Activated B cell treated with CpG ODN at 0.5 μM for 24 hours (primary cell): ENCODE measurements at places on chromosomes 3 and 15. TPM values are rescaled to one million over a fixed set of nuclear protein-coding genes. Genes with fewer than 3 reads are reported as not detected.

DNA sequence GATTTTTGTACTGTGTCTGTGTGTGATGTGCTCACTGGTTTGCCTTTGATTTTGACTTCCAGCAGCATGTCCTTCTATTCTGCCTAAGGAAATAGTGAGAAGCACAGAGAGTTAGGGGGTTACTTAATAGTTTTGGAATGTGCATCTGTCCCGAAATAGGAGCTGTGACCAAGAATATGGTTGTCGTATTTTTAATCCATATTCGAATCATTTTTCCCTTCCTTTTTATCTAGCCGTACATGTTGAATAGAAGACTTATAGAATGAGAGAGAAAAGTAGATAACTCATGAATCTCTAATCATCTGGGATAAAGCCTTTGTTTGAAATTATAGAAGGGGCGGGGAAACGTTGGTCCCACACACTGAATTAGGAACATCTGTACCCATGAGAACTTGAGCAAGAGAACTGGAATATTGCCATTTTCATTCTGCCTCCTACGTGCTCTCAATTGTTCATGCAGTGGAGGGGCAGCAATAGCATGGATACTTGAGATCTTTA lies 23.6 kb downstream of the CRTC3 start:
- H3K27me3 ChIP-seq, result no peaks in the 10 kb centered on the region
- no peak for DNase-seq
- H3K4me1 ChIP-seq, result peaks cover 71% of the 10 kb centered on the region
- H3K4me3 ChIP-seq, result no peak overlapping the region

DNA sequence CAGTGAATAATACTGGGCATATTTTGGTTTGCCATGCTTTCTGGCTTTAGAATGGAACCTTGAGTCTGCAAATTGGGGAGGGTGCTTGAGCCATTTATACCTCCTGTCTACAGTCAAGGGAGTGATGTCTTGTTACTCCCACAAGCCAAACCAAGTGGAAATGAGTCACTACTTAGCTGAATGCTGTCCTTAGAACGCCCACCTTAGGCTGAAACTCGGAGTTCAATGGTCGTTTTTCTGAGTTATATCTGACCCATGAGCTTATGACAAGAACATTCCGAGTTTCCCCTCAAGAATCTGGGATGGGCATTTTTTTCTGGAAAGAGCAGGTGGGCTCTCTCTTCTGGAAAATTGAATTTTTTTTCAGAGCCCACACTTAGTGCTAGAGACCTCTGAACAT lies 17.4 kb upstream of the CLDN18 start:
- H3K4me1 ChIP-seq, result no peaks in the 10 kb centered on the region
- H3K27ac ChIP-seq, result no peak overlapping the region
- no peak overlapping the region for H3K4me3 ChIP-seq
- H3K36me3 ChIP-seq, result no peaks in the 10 kb centered on the region

INAFM2 gene
- total RNA-seq, result 9.5 TPM in 2 replicates

- H3K4me3 ChIP-seq, result no peak overlapping the region
- H3K36me3 ChIP-seq, result no peaks in the 10 kb centered on the region
Observed at GRCh38 chr15:65369651-65370050, 8.2 kb downstream of the IGDCC3 start.

- H3K36me3 ChIP-seq, result peaks cover 19% of the 10 kb centered on the region
- H3K4me3 ChIP-seq, result no peak overlapping the region
- no peaks in the 10 kb centered on the region for H3K27me3 ChIP-seq
- peaks cover 59% of the 10 kb centered on the region for H3K4me1 ChIP-seq
- DNase-seq, result no peak
Observed at GRCh38 chr3:5166846-5167245, 20.7 kb upstream of the EDEM1 start.

DNA sequence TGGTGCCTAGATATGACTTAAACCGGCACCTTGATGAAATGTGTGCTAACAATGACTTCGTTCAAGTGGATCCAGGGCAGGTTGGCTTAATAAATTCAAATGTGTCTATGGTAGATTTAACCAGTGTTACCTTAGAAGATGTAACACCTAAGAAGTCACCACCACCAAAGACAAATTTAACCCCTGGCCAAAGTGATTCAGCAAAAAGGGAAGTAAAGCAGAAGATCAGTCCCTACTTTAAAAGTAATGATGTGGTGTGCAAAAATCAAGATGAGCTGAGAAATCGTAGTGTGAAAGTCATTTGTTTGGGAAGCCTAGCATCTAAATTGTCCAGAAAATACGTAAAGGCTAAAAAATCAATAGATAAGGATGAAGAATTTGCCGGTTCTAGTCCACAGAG lies 1.1 kb downstream of the FAN1 start:
- H3K4me1 ChIP-seq, result peaks cover 31% of the 10 kb centered on the region
- no peak overlapping the region for H3K27ac ChIP-seq
- peaks cover 31% of the 10 kb centered on the region for H3K36me3 ChIP-seq

C2CD4A gene
- not detected in 2 replicates for total RNA-seq

- no peak for DNase-seq
- H3K4me1 ChIP-seq, result peaks cover 6% of the 10 kb centered on the region
- peaks cover 29% of the 10 kb centered on the region for H3K27me3 ChIP-seq
- H3K27ac ChIP-seq, result no peak overlapping the region
- no peaks in the 10 kb centered on the region for H3K36me3 ChIP-seq
Observed at GRCh38 chr3:134369861-134370596, 4.2 kb downstream of the AMOTL2 start.

ZBTB47 gene
- 0.88 and 1.1 TPM in 2 replicates for total RNA-seq

- H3K4me1 ChIP-seq, result no peaks in the 10 kb centered on the region
- no peak overlapping the region for H3K27ac ChIP-seq
- H3K27me3 ChIP-seq, result peaks cover 12% of the 10 kb centered on the region
- no peak overlapping the region for H3K4me3 ChIP-seq
Observed at GRCh38 chr3:16570113-16570512, 35.1 kb downstream of the DAZL start.

DNA sequence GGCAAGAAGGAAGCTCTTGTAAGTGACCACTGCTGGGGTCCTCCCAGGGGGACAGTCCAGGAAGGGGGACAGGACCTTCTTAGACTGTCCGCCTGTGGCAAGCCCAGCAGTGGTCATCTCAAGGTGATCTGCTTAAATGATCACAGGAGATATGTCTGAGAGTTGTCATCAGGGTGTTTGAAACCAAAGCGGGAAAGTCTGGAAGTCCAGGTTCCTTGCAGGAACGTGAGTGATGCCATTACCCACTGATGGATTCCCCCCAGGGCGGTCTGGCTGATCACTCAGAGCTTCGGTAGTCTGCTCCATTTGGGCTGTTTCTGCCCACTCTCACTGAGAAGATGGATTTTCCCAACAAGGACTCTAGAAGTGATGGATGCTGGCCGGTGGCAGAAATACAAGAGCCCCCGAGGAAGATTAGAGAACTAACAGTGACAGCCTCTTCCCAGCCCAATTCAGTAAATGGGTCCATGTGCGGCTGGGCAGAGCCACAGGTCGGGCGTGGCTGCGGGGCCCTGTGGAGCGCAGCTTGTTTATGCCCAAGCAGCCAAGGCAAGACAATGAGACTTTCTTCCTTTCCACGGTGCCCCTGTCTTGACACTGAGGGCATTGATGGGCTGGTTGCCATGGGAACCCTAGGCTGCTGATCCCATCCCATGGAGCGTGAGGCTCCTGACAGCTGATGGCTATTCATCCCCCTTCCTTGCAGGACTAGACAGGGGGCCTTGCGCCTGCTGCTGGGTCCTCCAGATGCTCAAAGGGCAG lies 9.5 kb downstream of the PCSK6 start:
- H3K27me3 ChIP-seq, result peaks cover 6% of the 10 kb centered on the region
- no peak for DNase-seq
- H3K36me3 ChIP-seq, result no peaks in the 10 kb centered on the region
- no peaks in the 10 kb centered on the region for H3K4me1 ChIP-seq
- no peak overlapping the region for H3K4me3 ChIP-seq

DNA sequence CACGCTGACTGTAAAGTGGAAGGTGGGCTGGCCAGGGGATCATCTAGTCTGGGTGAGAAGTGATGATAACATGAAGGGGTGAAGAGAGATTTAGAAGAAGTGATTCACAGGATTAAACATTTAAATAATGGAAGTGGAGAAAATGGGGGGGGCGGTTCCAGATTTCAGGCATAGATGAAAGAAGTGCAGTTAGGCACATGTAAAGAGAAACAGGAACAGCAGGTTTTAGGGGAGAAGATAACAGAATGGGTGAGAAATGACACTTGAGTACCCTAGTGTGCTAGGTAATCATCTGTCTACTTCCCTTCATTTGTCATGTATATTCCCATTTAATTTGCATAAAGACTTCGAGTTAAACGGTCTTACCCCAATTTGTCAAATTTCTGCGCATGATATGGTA lies 15.3 kb downstream of the B3GNT5 start:
- H3K27me3 ChIP-seq, result peaks cover 9% of the 10 kb centered on the region
- no peak overlapping the region for H3K4me3 ChIP-seq
- H3K27ac ChIP-seq, result no peak overlapping the region
- H3K36me3 ChIP-seq, result no peaks in the 10 kb centered on the region
- H3K4me1 ChIP-seq, result no peaks in the 10 kb centered on the region
- DNase-seq, result no peak

- no peak overlapping the region for H3K27ac ChIP-seq
- peaks cover under 1% of the 10 kb centered on the region for H3K36me3 ChIP-seq
- H3K4me1 ChIP-seq, result no peaks in the 10 kb centered on the region
Observed at GRCh38 chr15:34132881-34133280, 31.0 kb downstream of the PGBD4 start.

GRCh38 chr3:157631478-157631877 lies 128.3 kb upstream of the VEPH1 start:
- no peak for DNase-seq
- no peak overlapping the region for H3K27ac ChIP-seq
- no peaks in the 10 kb centered on the region for H3K4me1 ChIP-seq
- H3K36me3 ChIP-seq, result no peaks in the 10 kb centered on the region
- H3K4me3 ChIP-seq, result no peak overlapping the region

DNA sequence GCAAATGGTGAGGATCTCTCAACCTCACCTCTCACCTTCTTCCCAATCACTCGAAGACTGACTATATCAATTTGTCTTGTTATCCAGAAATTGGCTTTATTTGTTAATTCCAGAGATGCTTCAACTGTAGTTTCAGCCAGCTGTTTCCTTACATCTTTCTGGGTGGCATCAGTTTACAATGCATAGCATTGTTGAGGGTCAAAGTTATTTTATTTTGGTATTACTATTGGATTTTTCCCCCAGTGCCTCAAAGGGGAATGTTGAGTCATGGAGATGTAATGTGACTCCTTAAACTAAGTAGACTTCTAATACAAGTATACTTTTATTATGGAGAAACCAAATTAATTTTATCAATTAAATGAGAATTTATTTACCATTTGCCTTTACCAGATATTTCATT lies 351.6 kb downstream of the TIGIT start:
- no peak overlapping the region for H3K27ac ChIP-seq
- H3K4me3 ChIP-seq, result no peak overlapping the region
- H3K36me3 ChIP-seq, result peaks cover 9% of the 10 kb centered on the region

PLSCR4 gene
- not detected in 2 replicates for total RNA-seq
